Esophagus squamous epithelium (tissue), 5 donors: ENCODE measurements at places on chromosomes 12 and 14.

DNA sequence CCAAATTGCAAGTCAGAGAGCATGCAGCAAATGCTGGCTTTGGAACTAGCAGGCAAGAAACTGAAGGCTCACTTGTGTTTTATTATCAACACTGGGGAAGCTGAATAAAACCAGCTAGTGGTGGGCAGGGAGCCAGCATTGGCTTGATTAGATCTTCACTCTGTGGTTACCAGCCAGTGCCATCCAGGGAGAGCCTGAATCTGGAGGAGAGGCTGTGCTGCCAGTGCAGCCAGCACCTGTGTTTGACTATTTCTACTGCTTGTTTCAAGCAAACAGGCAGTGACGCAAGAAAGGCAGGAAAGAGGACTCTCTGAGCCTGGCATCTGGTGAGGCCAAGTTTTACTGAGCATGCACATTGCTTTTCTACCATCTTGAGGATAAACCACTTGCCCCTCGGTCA is 247.0 kb downstream of the PHLDA1 start:
- DNase-seq = no peak

DNA sequence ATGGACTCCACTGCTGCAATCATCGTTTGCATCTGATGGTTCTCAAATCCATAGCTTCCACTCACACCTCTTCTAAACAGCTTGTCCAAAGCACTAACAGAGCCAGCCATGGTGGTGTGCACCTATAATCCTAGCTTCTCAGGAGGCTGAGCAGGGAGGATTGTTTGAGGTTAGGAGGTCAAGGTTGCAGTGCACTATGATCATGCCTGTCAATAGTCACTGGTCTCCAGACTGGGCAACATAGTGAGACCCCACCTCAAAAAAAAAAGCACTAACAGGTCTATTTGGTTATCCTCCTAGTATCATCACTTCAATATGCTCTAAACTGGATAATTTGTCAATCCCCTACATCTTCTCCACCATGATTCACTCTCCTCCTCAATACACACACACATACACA is 63.2 kb downstream of the TTC9 start:
- no peak for DNase-seq

DNA sequence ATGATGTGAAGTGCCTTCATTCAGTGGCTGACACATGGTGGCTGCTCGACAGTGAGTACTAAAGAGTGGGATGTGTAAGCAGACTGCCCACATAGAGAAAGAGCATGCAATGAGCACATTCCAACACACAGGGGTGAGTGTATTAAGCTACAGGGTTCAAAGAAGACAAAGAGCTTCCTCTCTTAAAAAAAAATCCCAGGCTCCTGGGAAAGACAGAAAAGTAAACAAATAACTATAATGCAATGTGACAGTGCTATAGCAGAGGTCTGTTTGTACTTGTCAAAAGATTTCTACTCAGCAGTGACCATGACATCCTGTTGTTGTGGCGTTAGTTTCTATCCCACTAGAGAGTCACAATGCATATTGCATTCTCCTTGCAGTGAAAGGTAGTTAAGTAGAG is 12.4 kb upstream of the PCNX1 start:
- DNase-seq = no peak

GRCh38 chr12:105819549-105819948 is 319.2 kb downstream of the NUAK1 start:
- no peak for DNase-seq

GRCh38 chr12:97306147-97306546 is 156.5 kb upstream of the RMST start:
- no peak for DNase-seq

DNA sequence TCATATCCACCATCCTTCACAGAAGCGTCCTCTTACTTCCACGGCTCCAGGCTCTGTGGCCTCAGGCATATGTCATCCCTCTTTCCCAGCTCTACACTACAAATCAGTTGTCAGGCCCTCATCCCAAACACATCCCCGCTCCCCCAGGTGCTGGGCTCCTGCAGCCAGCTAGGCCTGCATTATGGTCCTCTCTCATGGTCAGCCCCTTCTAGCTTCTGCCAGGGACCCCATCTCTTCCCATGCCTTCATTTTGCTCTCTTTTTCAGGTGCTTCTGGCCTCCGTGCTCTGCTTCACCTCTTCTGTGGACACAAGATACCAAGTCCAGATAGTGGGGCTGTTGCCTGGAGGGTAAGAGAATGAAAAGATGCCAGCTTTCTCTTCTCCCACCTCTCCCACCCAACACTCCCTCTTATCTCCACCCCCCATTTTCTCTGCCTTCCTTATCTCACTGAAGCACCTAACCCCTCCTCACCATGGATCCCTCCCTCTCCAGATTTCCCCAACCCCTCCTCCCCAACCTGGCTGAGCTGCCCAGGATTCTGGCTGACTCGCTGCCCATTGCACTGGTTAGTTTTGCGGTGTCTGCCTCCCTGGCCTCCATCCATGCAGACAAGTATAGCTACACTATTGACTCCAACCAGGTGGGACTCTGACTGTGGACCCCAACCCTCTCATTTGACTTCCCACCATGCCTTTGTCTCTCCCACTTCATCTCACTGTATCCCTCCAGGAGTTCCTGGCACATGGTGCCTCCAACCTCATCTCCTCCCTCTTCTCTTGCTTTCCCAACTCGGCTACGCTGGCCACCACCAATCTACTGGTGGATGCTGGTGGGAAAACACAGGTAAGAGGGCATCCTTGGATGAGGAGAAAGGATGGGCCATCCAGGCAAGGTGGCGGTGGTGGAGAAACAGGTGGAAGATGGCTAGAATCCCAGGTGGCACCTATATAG is 10.4 kb downstream of the B4GALNT1 start:
- DNase-seq = no peak

DNA sequence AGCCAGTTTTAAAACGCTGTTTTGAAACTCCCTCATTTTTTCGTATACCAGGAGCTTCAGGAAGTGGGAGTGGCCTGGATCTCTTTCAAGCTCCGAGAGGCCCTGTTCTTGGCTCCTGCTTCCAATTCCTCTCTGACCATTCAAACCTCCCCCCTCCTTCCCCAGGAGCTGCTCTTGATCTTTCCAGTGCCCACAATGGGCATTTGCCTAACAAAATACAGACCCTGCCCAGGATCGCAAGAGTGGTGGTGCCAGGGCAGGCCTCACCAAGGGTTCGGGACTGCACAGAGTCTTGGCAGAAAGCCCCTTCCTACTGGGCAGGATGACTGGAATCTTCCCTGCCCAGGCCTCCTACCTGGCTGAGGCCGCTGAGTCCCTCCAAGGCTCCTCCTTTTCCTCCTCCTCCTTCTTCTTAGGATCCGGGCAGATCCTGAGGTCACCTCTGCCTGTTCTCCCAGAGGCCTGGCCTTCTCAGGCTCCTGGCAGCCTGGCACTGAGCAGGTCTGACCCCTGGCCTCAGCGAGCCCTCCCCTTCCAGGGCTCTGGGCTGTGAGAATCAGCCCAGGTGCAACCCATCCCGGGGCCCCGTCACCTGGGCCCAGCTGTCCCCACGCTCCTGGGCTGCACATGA is 46.9 kb upstream of the NOS1 start:
- no peak for DNase-seq

DNA sequence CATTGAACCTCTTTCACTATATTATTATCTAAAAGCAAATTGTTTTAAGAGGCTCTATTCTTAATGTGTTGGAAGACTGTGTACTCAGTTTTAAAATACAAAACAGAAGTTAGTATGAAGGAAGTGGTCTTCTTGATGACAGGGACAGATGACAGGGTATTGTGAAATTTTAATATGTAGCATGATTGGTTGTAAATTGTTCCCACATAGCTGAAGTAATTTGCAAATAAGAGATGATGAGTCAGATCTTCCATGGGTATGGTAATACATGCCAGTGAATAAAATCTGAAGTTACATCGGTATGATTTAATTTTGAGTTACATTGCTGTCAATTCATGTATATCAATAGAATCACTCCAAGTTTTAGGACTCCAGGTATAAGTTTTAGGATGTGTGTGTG is 454.8 kb downstream of the AEBP2 start:
- DNase-seq = no peak

GRCh38 chr12:42945927-42946326 is 356.4 kb upstream of the PRICKLE1 start:
- DNase-seq = no peak

DNA sequence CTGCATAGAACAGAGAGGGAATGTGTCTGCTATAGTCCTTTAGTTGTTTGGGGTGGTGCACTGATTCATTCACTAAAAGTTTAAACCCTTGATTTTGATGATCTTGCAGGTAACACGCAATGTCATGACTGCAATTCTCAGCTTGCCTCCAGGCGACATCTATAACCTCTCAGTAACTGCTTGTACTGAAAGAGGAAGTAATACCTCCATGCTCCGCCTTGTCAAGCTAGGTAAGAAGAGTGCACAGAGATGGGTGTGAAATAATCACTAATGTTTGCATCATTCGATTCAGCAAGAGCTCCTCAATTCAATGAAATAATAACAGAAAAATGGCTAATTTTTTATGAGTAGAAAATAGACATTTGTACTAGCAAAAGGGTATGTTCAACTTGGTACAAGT is 203.7 kb downstream of the PTPRO start:
- DNase-seq = no peak

- no peak for DNase-seq
Measured at GRCh38 chr14:91911474-91912032, 35.9 kb downstream of the FBLN5 start.

DNA sequence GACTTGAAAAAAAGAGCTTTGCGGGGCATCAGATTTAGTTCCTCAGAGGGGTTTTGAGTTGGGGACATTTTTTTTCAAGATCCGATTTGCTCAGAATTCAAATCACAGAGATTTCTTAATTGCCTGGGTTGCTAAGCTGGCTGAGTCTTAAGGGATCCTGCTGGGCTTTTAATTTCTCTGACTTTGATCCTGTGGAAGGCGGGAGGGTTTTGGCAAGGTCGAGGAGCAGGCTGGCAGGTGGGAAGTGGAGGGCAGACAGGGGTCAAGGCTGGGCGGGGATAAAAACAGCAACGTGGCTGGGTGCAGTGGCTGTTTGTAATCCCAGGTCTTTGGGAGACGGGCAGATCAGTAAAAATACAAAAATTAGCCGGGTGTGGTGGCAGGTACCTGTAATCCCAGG is 33.5 kb upstream of the CCDC63 start:
- DNase-seq = no peak

- peak; percentile 55 for DNase-seq
Measured at GRCh38 chr12:103929046-103929783, 995 bp upstream of the HSP90B1 start.

DNA sequence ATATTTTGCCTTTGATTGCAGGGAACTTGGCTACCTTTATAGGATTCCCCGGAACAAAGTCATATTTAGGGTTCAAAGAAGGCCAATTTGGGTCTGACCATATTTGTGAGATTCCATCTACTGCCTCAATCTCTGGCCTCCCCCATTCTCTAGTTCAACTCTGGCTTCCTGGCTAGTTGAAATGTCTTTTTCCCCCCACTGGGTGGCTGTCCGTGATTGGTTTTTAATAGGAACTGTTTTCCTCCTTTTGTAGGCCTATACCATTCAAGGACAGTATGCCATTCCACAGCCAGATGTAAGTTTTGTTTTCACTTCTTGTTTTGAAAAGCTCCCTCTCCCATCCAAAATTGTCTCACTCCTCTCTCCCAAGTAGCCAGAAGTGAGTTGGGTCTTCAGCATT is 13.8 kb downstream of the PCBP2 start:
- DNase-seq = no peak

DNA sequence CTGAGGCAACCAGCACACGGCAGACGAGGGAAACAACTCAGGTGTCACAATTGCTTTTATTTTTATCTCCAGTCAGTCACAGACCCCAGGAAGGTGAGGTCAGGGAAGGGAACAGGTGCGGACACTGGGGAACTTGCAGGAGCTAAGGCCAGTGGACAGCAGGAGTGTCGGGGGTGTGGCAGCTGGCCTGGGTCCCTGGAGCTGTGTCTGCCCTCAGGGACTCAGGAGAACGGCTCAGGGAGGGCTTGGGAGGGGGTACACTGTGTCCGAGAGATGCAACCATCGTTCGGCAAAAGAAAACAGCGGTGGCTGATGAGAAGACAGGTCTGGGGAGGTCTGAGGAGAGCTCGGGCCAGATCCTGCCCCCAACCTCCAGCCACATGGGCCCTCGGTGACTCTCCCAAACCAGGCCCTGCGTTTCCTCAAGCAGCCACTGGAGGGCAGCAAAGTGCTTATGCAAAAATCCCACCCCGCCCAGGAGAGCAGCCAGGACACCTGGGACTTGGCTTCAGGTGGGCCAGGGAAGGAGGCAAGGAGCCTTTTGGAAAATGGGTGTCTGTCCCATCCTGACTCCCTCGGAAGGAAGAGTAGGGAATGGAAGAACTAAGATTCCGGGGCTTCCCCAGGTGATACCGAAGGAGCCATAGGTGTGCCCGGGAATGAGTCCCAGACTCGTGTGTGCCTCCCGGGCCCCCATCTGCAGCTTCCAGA is 24.1 kb upstream of the BCDIN3D start:
- DNase-seq = no peak

DNA sequence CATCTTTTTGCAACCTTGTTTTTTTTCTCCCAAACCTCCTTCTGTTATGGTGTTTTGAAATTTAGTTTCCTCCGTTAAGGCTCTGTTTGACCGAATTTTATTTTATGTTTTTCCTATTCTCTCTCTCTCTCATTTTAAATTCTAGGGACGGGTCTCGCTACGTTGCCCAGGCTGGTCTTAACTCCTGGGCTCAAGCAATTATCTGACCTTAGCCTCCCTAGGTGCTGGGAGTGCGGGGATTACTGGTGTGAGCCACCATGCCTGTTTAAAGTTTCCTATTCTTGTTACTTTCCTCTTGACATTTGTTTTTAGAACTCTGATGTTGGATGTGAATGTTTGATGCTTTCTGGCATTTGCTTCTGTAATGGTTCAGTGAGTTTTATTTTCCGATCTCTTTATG is 1.0 kb downstream of the ZC3H14 start:
- DNase-seq = no peak

- no peak for DNase-seq
Measured at GRCh38 chr14:89473989-89474388, 57.0 kb upstream of the FOXN3 start.

- DNase-seq = no peak
Measured at GRCh38 chr12:47790676-47791350, 17.8 kb downstream of the SLC48A1 start.

DNA sequence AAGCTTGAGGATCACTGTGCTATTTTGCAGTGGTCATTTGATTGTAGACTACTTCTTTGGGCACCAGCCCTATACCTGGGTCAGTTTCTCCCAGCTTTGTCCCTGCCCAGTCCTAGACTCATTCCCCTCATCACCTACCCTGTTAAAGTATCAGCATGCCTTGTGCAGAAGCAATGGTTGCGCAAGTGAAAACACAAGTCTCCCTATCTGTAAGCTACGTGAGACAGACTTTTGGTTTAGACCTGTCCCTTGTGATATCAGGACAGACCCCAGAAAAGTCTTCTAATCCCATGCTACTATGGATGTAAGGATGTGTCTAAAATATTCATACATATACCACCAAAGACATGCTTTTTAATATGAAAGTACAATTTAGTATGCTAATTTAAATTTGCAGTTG is 88.8 kb upstream of the ATP2B1 start:
- no peak for DNase-seq
